Osteoblast (primary cell): ENCODE measurements at places on chromosomes 1 and 21. TPM values are rescaled to one million over a fixed set of nuclear protein-coding genes. Genes with fewer than 3 reads are reported as not detected.
A peak's percentile ranks its signal among the peaks of the same experiment; 100 is the strongest.

GPA33 gene
- not detected in 2 replicates for total RNA-seq

CYP2J2 gene
- total RNA-seq = not detected in 2 replicates

IFI44 gene
- total RNA-seq = 33.9 and 35.8 TPM in 2 replicates

SYT2 gene
- total RNA-seq = under 0.01 TPM in 1 of 2 replicates, not detected in the other

SPRR2G gene
- total RNA-seq = not detected in 2 replicates

IGSF9 gene
- under 0.01 TPM in 2 replicates for total RNA-seq

SMCP gene
- not detected in 2 replicates for total RNA-seq

GRCh38 chr1:110262846-110263631 lies 52.9 kb downstream of the KCNC4 start:
- H3K36me3 ChIP-seq = no peaks in the 10 kb centered on the region
- peaks cover 33% of the 10 kb centered on the region for H3K27me3 ChIP-seq
- no peak overlapping the region for H3K27ac ChIP-seq
- no peak for DNase-seq
- H3K4me1 ChIP-seq = no peaks in the 10 kb centered on the region
- H3K4me3 ChIP-seq = no peak overlapping the region

DNA sequence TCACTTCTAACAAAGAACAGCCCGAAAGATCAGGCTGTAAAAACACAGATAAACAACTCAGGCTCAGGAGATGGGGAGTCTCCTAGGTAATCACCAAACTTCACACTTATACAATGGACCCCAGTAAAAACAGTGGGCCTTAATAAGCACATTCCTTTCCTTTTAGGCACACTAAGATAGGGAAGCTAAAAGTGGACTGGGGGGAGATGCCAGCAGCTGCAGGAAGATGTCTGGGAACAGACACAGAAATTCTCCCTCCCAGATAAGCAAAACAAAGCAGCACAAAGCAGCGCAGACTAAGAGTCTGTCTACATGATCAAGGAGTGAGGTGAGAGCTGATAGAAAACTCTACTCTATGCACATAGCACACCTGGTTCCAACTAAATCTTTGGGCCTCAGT lies 29.0 kb upstream of the CTBS start:
- peak overlapping the region; percentile 72 for H3K4me3 ChIP-seq
- H3K27me3 ChIP-seq = no peaks in the 10 kb centered on the region
- H3K4me1 ChIP-seq = peaks cover 39% of the 10 kb centered on the region
- peak overlapping the region; percentile 94 for H3K27ac ChIP-seq
- DNase-seq = no peak

GRCh38 chr21:33936301-33937038 lies 20.9 kb upstream of the ATP5PO start:
- DNase-seq = no peak
- H3K27me3 ChIP-seq = no peaks in the 10 kb centered on the region
- no peaks in the 10 kb centered on the region for H3K36me3 ChIP-seq
- no peak overlapping the region for H3K27ac ChIP-seq

DNA sequence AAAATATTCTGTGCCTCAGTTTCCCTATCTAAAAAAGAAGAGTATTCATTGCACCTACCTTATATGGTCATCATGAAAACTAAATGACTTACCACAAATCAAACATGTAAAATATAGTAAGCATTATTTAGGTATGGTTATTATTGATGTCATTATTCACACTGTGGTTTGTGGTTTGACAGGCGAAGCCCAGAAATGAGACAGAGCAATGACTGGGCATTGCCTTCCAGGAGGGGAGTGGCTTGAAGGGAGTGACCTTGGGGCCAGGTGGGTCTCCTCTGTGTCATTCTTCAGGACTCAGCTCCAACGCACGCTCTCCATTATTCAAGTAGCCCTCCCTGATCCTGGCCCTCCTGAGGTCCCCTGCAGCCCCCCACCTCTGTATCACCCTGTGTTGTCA lies 133.7 kb downstream of the DMRTA2 start:
- no peak overlapping the region for H3K4me3 ChIP-seq
- no peaks in the 10 kb centered on the region for H3K27me3 ChIP-seq
- DNase-seq = no peak
- H3K4me1 ChIP-seq = no peaks in the 10 kb centered on the region
- no peaks in the 10 kb centered on the region for H3K36me3 ChIP-seq

DNA sequence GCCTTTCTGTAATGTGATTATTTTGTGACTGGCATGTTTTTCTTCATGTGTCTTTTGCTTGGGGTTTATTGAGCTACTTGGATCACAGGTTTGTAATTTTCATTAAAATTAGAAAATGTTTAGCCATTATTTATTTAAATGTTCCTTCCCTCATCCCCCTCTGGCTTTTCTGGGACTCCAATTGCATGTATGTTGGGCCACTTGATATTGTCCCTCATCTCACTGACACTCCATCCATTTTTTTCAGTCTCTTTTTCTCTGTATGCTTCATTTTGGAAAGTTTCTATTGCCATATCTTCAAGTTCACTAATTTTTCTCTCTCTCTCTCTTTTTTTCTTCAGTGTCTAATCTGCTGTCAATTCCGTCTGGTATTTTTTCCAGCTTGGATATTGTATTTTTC lies 390.1 kb downstream of the PRDM2 start:
- DNase-seq = no peak
- H3K4me3 ChIP-seq = no peak overlapping the region
- H3K27ac ChIP-seq = no peak overlapping the region
- no peaks in the 10 kb centered on the region for H3K36me3 ChIP-seq
- H3K4me1 ChIP-seq = no peaks in the 10 kb centered on the region

DNA sequence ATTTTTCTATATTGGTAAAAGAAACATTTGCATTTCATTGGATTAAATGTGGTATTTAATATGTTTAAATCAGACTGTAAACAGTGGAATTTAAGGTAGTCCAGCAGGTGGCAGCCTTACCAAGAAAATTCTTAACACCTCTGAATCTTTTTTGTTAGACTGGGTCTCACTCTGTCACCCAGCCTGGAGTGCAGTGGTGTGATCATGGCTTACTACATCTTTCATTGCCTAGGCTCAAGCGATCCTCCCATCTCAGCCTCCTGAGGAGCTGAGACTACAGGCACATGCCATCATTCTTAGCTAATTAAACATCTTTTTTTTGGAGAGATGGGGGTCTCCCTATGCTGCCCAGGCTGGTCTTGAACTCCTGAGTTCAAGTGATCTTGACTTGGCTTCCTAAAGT lies 98.8 kb downstream of the RABGAP1L start:
- no peak for DNase-seq
- no peaks in the 10 kb centered on the region for H3K27me3 ChIP-seq
- no peaks in the 10 kb centered on the region for H3K4me1 ChIP-seq
- no peak overlapping the region for H3K4me3 ChIP-seq
- no peaks in the 10 kb centered on the region for H3K36me3 ChIP-seq

DNA sequence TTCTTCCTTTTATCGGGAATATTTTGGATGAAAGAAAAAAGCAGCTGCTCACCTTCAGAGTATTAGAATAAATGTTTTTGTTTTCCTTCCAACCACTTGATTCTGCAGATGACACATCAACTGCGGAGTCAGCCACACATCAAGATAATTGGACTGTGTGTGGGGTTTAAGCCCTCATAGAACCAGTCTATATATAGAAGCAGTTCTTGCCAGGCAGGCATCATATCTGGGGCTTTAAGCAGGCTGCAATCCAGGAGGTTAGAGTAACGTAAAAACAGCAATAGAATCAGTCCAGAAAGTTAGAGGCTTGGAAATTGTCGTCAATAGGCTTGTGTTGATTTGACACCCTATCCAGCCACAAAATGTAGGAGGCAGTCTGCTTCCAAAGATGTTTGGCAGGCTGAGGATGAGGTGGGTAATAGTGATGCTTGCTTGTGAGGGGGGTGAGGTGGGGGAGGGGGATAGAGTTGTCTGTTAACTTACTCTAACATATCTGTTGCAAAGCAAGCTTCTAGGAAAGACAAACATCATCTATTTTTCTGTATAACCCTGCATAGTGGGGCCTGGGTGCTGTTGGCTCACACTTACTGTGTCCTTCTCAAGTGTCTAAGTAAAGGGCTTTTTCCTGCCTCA lies 64.8 kb downstream of the PEX14 start:
- H3K27me3 ChIP-seq = no peaks in the 10 kb centered on the region
- peak; percentile 85 for DNase-seq
- peaks cover 18% of the 10 kb centered on the region for H3K36me3 ChIP-seq
- peaks cover 15% of the 10 kb centered on the region for H3K4me1 ChIP-seq

- DNase-seq = no peak
- no peak overlapping the region for H3K27ac ChIP-seq
- no peaks in the 10 kb centered on the region for H3K27me3 ChIP-seq
- no peak overlapping the region for H3K4me3 ChIP-seq
- no peaks in the 10 kb centered on the region for H3K36me3 ChIP-seq
Observed at GRCh38 chr1:159686599-159687299, 27.6 kb downstream of the CRP start.

GRCh38 chr1:93722081-93723031 lies 40.7 kb upstream of the BCAR3 start:
- no peak for DNase-seq
- no peaks in the 10 kb centered on the region for H3K27me3 ChIP-seq

- no peak overlapping the region for H3K4me3 ChIP-seq
- DNase-seq = peak; percentile 81
- no peak overlapping the region for H3K27ac ChIP-seq
- peaks cover 16% of the 10 kb centered on the region for H3K4me1 ChIP-seq
- peaks cover 1% of the 10 kb centered on the region for H3K36me3 ChIP-seq
Observed at GRCh38 chr1:11682287-11682771, 1.4 kb upstream of the MAD2L2 start.

- H3K36me3 ChIP-seq = no peaks in the 10 kb centered on the region
- no peak for DNase-seq
- no peak overlapping the region for H3K27ac ChIP-seq
- H3K4me1 ChIP-seq = no peaks in the 10 kb centered on the region
Observed at GRCh38 chr1:171267391-171267790, 19.1 kb downstream of the FMO1 start.

- no peaks in the 10 kb centered on the region for H3K4me1 ChIP-seq
- no peaks in the 10 kb centered on the region for H3K27me3 ChIP-seq
- H3K36me3 ChIP-seq = no peaks in the 10 kb centered on the region
- DNase-seq = no peak
- H3K4me3 ChIP-seq = no peak overlapping the region
Observed at GRCh38 chr1:12778907-12779306, 5.4 kb downstream of the PRAMEF12 start.

GRCh38 chr21:20519076-20519475 lies 479.1 kb upstream of the NCAM2 start:
- no peaks in the 10 kb centered on the region for H3K36me3 ChIP-seq
- no peak overlapping the region for H3K4me3 ChIP-seq

DNA sequence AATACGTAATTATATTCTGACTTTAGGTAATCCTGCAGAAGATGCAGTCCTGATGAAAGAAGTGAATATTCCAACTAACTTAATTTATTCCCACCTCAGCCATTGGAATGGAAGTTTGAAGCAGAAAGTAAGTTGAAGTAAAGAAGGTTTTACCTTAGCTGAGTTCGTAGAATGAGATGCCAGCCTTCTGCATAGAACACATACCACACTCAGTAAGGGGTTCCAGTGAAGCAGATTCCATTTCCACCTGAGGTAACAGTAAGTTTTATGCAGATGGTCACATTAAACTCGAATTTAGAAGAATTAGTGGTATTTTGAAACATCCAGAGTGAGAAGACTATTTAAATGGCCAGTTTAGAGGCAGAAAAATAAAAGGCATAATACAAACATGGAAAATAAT lies 20.2 kb downstream of the RBM11 start:
- no peak overlapping the region for H3K27ac ChIP-seq
- H3K27me3 ChIP-seq = no peaks in the 10 kb centered on the region
- H3K4me1 ChIP-seq = no peaks in the 10 kb centered on the region
- H3K36me3 ChIP-seq = no peaks in the 10 kb centered on the region
- DNase-seq = no peak

DNA sequence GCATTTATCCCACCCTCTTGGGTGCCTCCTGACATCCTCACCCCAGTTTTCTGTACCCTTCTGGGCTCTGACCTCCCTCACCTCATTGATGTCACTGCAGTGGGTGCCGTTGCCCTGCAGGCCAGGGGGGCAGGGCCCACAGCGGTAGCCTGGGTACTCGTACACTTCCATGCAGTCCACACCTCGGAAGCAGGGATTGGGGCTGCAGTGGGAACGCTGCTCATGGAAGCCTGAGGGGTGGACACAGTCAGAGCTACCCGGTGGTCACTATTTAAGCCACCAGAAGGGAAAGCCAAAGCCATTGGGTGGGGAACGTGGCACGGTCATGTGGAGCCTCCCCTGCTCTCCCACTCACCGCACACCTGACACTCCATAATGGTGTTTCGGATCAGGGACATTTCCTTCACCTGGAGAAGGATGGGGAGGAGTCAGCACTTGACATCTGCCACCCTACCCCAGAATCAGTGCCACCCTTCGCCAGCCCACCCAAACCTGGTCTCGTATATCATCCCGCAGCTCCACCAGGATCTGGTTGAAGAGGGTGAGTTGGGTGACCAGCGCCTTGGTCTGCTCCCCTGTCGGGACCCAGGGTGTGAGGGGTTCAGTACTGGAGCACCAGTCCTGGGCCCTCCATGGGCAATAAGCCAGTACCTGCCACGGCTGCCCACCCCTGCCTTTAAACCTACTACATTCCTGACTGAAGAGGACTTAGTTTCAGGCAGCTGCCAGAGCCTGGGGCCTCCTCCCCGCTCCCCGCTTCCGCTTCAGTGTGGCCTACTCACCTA lies 4.8 kb downstream of the THBS3 start:
- DNase-seq = peak; percentile 66
- peaks cover 22% of the 10 kb centered on the region for H3K36me3 ChIP-seq
- no peak overlapping the region for H3K27ac ChIP-seq
- H3K27me3 ChIP-seq = no peaks in the 10 kb centered on the region

DNA sequence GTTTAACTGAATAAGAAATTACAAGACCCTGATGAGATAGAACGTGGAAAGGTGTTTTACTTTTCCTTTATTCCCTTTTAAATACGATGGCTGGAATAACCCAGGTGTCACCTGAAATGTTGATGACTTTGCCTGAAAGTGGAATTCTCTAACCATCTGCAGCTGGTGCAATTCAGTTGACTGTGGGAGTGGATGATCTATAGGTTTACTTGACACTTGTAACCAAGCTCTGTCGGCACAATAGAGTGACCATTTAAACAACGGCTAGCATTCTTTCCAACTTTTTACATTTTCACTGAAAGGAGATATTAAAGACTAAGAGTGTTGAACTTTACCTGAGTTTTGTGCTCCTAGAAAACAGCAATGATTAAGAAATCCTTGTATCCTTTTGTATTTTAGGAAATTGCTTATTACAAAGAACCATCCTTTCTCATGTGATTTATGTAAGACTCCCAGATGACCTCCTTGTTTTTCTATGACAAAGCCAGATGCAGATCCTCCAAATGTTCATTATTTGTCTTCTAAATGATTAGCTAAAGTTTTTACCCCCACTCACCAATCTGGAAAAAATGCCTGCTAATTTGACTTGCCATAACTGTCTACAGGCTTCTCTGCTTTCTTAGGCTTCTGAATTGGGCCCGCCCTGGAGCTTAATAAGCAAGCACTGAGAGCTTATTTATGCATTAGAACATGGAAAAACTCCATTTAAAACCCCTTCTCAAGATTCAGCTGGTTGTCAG lies 129.5 kb upstream of the LRRC7 start:
- H3K27me3 ChIP-seq = no peaks in the 10 kb centered on the region
- H3K4me1 ChIP-seq = no peaks in the 10 kb centered on the region
- no peak overlapping the region for H3K27ac ChIP-seq
- H3K36me3 ChIP-seq = no peaks in the 10 kb centered on the region

GRCh38 chr1:235784950-235785349 lies 81.8 kb downstream of the LYST start:
- DNase-seq = no peak
- no peak overlapping the region for H3K4me3 ChIP-seq
- H3K36me3 ChIP-seq = no peaks in the 10 kb centered on the region
- H3K4me1 ChIP-seq = peaks cover 13% of the 10 kb centered on the region
- no peaks in the 10 kb centered on the region for H3K27me3 ChIP-seq

GRCh38 chr1:85342207-85342606 lies 65.8 kb upstream of the BCL10 start:
- H3K27ac ChIP-seq = peak overlapping the region; percentile 85
- no peak overlapping the region for H3K4me3 ChIP-seq
- DNase-seq = no peak
- H3K36me3 ChIP-seq = peaks cover 28% of the 10 kb centered on the region
- H3K27me3 ChIP-seq = no peaks in the 10 kb centered on the region
- peaks cover 73% of the 10 kb centered on the region for H3K4me1 ChIP-seq
